ENCODE measurements at places on chromosomes 11 and 22.

DNA sequence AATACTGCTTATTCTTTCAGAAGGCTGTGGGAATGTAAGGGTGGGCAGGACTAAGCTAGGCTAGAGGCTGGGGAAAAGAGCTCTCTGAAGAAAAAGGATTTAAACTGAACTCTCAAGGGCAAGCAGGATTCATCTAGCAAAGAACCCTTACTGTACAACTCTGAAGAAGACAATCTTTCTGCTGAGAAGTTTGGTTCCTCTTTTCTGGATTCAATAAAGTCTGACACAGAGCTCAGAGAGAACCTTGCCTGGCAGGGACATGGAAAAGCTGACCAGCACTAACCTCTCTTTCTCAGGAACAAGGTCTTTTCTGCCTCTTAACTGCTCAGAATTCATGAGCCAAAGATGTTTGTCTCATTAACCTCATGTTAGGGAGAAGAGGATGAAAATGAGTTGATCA, 388.4 kb upstream of the DDI1 start:
- no peak for DNase-seq

DNA sequence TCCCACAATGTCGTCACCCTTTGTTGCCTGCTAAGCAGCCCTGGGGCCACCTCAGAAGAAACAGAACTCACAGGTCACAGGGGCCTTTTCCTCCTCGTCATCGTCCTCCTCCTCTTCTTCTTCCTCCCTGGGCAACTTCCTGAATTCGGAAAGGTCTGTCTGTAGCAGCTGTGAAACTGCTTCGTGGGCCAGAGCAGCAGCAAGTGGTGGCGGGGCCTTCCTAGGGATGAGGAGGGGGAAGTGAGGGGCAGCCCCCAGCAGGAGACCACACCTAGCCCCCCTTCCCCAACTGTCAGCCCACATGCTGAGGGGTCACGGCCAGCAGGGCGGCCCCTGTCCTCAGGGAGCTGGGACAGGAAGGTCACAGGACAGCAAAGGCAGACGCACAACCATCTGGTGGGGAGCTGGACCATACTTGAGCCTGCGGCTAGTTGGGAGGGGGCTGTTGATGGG, 13.2 kb downstream of the PPM1F start:
- DNase-seq: no peak

DNA sequence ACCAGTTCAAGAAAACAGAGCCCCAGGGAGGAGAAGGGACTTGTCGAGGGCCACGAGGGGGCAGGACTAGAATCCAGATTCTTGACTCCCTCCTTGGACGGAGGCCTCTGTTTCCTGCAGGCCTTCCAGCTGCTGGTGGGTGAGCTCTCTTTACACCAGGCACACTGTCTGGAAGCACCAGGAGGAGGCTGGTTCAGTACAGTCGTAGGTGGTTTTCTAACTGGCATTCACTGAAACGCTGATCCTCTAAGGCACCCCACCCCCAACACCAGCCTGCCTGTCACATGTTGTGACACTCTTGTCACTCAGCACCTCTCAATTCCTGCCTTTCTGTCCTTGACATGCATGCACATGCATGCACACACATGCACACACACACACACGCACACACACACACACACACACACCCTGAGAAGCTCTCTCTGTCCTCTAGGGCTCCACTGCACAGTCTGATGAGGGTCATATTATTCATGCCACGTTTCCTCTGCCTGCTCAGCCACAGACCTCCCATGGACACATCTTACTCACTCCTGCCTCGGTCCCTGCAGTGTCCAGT, 751 bp downstream of the MS4A10 start:
- no peak for DNase-seq

DNA sequence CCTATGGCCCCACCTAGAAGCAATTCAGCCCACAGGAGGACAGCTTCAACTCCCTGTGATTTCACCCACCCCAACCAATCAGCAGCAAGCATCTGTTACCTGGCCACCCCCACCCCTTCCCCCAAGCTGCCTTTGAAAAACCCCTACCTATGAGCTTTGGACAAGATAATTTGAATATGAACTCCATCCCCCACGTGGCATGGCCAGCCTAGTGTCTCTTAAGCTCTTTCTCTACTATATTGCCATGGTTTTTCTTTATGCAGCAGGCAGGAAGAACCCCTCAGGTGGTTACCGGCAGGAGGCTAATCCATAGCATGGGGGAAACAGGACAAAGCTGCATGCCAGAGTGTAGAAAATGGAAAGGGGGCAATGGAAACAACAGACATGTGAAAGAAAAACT, 29.0 kb downstream of the CTSC start:
- no peak for DNase-seq

- no peak for DNase-seq
These were observed 11.9 kb upstream of the IL17RA start for GRCh38 chr22:17072877-17073276.

DNA sequence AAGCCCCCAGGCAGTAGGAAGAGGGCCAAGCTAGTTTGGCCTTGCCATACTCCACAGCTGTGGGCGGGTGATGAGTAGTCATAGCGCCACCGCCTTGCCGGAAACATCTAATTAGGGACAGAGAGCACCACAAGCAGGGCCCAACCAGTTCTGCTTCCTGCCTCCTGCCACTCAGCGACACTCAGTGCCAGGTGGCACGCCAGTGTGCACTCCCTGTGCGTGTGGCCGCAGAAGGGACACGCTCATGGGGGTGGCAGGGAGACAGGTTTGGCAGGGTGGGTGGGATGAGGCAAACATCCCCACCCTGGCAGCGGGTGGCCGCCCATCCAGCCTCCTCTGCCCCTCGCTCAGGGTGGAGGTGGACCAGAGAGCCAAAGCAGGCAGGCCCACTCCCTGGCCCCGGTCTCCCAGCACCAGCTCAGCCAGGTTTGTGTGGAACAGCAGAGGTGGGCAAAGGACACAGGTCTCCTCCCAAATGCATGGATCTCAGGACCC, 4.9 kb downstream of the OVOL1 start:
- DNase-seq: no peak

DNA sequence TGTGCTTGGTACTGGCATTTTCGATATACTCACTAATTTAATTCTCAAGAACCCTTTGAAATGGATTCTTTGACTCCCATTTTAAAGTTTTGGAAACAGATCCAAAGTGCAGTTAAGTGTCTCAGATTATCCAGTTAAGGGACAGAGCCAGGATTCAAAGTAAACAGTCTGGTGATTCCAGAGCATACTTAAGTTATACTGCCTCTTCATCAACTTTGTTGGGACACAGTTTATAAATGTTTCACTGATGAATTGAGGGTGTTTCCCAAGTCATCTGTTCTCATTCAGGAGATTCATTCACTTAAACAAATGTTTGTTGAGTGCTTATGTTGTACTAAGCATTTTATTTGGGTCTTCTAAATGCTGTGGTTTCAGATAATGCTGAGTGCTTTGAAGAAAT, 17.1 kb downstream of the KDM2A start:
- DNase-seq: no peak

DNA sequence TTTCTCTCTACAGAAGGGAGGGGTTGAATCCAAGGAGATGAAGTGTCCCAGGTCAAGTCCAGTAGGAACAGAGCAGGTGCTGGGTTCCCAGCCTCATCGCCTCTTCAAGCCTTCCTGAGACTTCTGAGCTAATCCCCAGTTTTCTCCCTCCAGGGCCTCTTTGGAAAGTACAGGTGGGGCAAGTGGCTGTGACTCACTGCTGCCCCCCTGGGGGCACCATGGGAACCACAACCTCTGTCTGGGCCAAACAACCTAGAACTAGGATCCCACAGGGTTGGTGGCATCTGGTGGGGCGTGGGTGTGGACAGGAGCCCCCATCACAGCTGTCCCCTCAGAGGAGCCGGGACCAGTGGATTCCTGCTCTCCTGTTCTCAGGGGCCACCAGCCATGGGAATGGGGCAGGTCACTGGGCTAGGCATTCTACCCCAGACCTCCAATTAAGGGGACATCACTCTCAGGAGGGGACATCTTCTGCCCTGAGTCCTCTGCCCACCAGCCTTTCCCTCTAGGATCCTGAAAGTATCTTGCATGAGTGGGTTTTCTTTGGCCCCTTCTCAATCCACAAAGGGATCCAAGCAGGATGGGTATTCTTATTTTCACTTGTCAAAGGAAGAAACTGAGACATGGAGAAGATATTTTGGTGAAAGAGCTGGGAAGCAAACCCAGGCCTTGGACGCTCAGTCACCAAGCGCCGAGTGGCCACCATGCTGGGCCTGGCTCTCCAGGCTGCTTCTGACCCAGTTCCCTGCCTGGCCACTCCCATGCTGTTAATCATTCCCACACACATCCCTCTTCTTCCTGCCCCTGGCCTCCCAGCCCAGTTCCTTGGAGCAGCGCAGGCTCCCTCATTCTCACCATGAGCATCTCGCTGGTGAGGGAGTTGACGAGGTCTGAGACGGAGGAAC, 23.8 kb downstream of the LRRC10B start:
- DNase-seq: peak; percentile 24

- no peak for DNase-seq
These were observed 6.1 kb downstream of the THY1 start for GRCh38 chr11:119416606-119417580.

GRCh38 chr11:130879836-130880235, 36.4 kb downstream of the SNX19 start:
- no peak for DNase-seq

GRCh38 chr22:47329727-47330650, 567.5 kb downstream of the TBC1D22A start:
- DNase-seq: no peak

DNA sequence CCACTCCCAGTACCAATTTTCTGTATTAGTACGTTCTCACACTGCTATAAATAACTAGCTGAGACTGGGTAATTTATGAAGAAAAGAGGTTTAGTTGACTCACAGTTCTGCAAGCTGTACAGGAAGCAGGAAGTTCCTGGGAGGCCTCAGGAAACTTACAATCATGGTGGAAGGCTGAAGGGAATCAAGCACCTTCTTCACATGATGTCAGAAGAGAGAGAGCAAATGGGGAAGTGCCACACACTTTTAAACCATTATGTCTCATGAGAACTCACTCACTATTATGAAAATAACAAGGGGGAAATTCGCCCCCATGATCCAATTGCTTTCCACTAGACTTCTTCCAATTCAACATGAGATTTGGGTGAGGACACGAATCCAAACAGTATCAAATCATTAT, 271.4 kb downstream of the ETS1 start:
- DNase-seq: no peak

DNA sequence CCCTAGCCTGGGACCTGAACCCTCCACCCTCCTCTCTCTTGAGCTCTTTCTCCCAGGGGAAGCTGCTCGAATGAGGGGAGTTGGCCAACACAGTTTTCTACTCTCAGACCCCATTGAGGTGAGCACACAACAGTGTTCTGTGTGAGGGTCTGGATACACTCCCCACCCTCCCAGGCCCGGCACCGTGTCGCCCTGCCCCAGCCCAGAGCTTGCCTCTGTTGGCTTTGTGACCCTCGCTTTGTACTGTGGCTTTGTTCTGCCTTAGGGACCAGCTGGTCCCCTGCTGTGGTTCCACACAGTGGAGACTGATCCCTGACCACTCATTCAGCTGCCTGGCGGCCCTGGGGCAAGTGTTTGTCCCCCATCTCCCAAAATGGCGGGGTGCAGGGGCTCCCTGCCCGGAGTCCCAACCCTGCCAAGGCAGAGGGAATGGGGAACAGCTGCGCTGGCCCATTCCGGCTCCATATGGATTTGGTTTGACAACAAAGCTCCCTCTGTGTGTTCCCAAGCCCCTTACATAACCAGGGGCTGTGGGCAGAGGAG, 8.3 kb downstream of the ST3GAL4 start:
- no peak for DNase-seq

- no peak for DNase-seq
These were observed 1.7 kb upstream of the MUC5B start for GRCh38 chr11:1220941-1221721.

GRCh38 chr11:6705905-6706535, 22.9 kb upstream of the MRPL17 start:
- DNase-seq: no peak

- DNase-seq: no peak
These were observed 2.2 kb downstream of the TMEM223 start for GRCh38 chr11:62789576-62789975.

- DNase-seq: no peak
These were observed 10.3 kb downstream of the KCTD17 start for GRCh38 chr22:37061611-37062375.

DNA sequence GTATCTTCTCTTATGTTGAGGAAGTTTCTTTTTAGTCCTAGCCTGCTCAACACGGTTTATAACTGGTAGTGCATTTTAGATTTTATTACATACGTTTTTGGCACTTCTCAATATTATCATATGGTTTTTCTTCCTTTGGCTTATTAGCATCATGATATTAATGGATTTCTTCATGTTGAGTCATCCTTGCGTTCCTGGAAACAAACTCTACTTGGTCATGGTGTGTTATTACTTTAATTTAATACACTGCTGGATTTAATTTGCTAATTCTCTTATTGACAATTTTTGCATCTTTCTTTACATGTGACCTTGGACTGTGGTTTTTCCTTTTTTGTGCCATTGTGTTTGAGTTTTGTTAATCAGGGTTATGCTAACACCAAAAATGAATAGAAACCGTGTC, 20.5 kb downstream of the IGF2 start:
- DNase-seq: no peak

- no peak for DNase-seq
These were observed 29.3 kb upstream of the TCF20 start for GRCh38 chr22:42299586-42300258.

- DNase-seq: no peak
These were observed 64.6 kb downstream of the CTTN start for GRCh38 chr11:70462818-70463477.

DNA sequence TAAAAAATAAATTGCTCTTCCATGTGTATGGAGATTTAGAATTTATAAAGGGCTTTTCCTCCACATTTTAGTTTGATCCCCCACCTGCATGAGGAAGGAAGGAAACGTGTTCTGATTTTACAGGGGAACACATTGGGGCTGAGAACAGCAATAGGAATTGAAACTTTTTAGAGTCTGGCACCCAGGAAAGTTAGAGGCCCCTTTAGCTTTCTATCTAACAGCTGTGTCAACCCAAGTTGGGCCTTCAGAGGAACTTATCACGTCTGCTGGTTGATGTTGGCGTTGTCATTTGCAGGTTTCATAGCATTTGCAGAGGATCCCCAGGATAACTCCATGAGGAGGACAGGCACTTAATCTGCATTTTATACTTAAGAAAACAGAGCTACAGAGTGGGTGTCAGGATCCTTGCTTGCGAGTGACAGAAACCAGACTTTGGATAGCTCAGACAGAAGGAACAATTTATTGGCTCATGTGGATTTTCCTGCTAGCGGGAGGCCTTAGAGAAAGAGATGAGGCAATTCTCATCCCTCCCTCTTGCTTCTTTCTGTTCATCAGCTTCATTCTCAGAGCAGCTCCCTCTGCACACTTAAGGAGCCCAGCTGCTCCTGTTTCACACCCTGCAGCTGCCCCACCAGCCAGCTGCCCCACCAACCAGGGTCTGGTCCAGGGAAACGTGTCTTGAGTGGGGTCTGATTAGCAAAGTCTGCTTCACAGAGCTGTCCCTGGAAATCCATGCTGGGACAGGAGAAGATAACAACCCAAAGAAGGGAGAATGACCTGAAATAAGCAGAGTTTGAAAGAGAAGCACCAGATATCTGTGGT, 92.5 kb upstream of the OR4B1 start:
- DNase-seq: no peak

GRCh38 chr22:17964156-17964555, 60.2 kb downstream of the MICAL3 start:
- no peak for DNase-seq

GRCh38 chr11:69651834-69652620, 11.1 kb downstream of the CCND1 start:
- no peak for DNase-seq

GRCh38 chr11:44789496-44789895, 62.7 kb downstream of the TSPAN18 start:
- no peak for DNase-seq

GRCh38 chr22:37519268-37520195, at the start of gene CARD10:
CARD10 (minus strand) TSS chr22:37519415; CDS start chr22:37519200, 215 bp downstream.
- DNase-seq: no peak

GRCh38 chr11:130766650-130767565, 149.4 kb downstream of the SNX19 start:
- DNase-seq: no peak
